ENCODE measurements at places on chromosomes 4 and X.

DNA sequence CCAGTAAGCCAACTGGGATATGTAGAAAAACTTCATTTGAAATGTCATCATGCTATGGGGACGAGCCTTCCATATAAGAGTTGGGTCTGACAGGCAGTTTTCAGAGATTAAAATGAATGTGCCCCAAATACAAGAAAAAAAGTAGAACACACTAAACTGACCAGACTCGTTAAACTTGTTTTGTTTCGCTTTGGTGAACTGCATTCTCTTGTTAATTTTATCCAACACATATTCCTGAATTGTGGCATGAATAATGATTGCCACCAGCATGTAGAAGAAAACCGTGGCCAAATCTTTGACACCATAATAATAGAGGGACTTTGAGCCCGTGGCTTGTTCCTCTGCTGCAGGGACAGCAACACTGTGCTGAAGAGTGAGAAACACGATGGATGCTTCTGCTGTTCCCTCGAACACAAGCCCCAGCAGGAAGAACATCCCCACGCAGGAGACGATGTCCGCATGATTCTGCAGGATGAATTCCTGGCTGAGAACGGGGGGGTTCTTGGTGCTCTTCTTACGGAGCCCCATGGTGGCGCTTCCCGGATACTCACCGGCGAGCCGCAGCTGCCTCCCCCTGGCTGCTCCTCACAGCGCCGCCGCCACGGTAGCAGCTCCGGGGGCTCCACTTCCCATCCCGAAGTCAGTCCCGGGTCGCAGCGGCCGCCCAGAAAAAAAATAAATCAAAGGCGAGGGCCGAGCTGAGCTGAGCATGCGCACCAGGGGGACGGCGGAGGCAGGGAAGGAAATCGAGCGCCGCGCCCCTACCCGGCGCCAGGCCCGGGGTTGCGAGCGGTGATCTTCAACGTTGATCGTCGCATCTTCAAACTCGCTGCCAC is at the start of gene TRAM1L1:
Gene TRAM1L1 (minus strand): TSS at position 711 of the 836 bp plus-strand sequence. CDS start 183 bp downstream, at position 528.
- DNase-seq, result peak; percentile 16

DNA sequence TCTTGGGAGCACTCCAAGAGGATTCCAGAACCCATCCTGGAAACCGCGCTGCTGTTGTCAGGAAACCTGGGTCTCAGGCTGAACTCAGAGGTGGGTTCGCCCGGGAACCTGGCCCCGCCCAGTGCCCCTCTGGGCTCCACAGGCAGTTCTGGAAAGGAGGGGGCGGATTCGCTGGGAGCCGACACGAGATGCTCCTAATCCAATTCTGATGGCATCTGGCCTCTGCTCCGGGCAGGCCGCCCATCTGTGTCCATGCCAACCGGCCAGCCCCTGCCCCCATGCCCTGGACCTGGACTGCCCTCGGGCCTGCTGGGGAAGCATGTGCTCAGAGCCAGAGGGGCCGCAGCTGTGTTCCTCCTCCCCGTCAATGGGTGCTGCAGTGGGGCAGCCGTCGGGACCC is 21.0 kb downstream of the ATP2B3 start:
- DNase-seq, result no peak

DNA sequence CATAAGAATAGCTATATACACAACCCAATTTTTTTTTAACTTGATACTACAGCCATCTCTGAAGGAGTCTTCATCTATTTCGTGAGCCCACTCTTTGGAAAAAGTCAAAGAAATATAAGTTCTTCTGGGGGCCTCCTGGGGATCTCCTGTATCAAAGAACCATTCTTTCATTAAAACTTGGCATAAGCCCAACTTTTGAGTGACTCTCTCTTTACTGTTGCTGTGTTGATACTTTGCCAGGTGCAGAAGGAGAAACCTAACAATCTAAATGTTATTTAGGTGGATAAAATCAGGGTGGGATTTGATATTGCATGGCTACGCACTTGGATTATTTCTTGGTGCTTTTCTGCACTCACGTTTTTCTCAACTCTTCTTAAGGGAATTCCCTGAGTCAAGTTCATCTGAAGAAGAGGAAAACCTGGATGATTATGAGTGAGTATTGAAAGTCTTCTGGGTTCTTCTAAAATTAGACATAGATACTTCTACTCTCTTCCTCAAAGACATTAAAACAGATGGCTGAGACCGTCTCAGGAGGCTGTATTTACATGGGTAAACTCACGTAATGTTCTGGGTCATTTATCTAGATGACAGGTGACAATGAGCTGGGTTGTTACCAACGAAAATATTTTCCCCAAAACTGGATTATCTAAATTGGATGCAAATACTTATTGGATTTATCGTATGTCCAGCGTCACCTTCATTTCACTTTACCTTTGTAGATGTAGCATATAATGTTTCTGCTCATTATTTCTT is 25.2 kb downstream of the BMX start:
- no peak for DNase-seq

DNA sequence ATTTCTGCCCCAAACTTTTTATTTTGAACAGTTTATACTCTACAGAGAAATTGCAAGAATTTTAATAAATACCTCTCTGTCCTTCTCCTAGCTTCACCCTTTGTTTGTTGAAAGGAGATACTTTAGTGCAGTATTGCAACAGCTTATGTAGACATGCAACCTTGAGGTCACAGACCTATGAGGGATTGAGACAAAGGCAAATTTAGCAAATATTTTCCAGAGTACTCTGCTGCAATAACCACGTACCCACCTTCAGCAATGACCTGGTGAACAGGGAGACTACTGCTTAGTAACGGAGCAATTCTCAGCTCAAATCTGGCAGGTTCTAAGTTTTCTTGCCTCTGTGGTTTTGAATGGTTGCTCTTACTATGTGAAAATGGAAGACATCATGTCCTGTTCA is 13.2 kb downstream of the FGA start:
- no peak for DNase-seq

DNA sequence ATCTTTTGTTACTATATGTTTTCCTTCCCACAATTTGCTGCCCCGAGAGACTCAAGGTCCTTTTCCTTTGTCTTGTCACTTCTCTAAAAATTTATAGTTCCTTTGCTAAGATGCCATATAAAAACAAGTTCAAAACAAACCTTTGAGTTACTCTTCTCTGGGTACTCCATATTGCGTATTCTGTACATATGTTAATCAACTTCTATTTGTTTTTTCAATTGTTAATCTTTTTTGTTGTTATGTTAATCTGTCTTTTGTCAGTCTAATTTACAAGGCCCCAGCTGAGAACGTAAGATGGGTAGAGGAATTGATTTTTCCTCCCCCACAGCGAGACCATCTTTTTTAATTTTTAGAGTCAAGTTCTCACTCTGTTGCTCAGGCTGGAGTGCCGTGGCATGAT is 7.2 kb upstream of the PPEF2 start:
- DNase-seq, result no peak

All from stimulated activated CD4-positive, alpha-beta T cell treated with anti-CD3 and anti-CD28 coated beads, Interleukin-2, amount 100 ng/mL, for 24 hours (primary cell).